ENCODE measurements at places on chromosomes 3 and 15. TPM values are rescaled to one million over a fixed set of nuclear protein-coding genes. Genes with fewer than 3 reads are reported as not detected.

DNA sequence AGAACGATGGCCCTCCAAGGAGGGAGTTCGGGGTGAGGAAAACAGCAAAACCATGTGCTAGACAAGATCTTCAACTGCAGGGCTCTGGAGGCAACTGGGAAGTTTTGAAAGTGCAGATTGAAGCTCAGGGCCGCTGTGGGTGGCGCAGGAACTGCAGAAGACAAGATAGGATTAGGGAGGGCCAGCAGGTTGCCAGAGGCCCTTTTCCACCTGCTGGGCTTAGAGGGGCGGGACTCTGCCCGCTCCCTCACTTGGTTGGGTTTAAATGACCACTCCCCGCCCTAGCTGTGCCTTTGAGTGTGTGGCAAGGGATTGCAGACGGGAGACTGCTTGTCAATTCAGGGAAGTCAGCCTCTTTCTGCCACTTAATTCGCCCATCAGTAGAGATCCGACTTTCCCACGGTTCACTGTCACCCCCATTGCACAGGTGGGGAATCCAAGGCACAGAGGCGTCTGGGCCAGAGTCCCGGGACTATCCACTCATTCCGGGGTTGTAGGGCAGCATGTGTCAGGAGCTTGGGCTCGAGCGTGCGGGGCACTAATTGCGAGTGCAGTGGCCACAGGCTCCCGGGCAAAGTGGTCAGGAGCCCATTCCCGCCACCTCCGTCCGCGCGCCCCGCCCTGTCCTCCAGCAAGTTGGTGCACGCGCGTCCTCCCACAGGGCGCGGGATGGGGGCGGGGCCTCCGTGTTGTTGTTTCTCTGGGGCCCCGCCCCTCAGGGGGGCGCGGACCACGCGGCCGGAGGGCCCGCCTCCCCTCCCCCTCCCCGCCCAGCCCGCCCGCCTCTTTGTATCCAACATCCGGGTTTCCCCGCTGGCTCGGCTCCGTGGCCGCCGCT is at the start of gene ACVR2B:
ACVR2B (plus strand) TSS at position 816 of the 838 bp plus-strand sequence. CDS start 433 bp downstream, outside the sequence.
- no peaks in the 10 kb centered on the region for H3K36me3 ChIP-seq
- peaks cover 35% of the 10 kb centered on the region for H3K4me1 ChIP-seq
- H3K27me3 ChIP-seq: no peaks in the 10 kb centered on the region
- DNase-seq: peak; percentile 96
- peak within 1 kb of the TSS; percentile 95 for H3K27ac ChIP-seq
- H3K4me3 ChIP-seq: peak within 1 kb of the TSS; percentile 89

GRCh38 chr3:179771797-179772196 is 119.0 kb downstream of the USP13 start:
- H3K27ac ChIP-seq: no peak overlapping the region
- DNase-seq: no peak
- H3K27me3 ChIP-seq: no peaks in the 10 kb centered on the region
- H3K36me3 ChIP-seq: no peaks in the 10 kb centered on the region
- H3K4me3 ChIP-seq: no peak overlapping the region
- H3K4me1 ChIP-seq: no peaks in the 10 kb centered on the region

- no peak overlapping the region for H3K4me3 ChIP-seq
- no peaks in the 10 kb centered on the region for H3K4me1 ChIP-seq
- no peak overlapping the region for H3K27ac ChIP-seq
Measured at GRCh38 chr3:169901453-169901852, 9.9 kb upstream of the SAMD7 start.

ISLR2 gene
- 17.7 TPM for total RNA-seq

- no peaks in the 10 kb centered on the region for H3K27me3 ChIP-seq
- peaks cover 16% of the 10 kb centered on the region for H3K4me1 ChIP-seq
- no peak overlapping the region for H3K27ac ChIP-seq
- H3K36me3 ChIP-seq: no peaks in the 10 kb centered on the region
- H3K4me3 ChIP-seq: no peak overlapping the region
Measured at GRCh38 chr15:77057685-77058084, 13.2 kb downstream of the TSPAN3 start.

GRCh38 chr3:43286841-43287499 is 630 bp downstream of the SNRK start:
- no peak for DNase-seq
- no peaks in the 10 kb centered on the region for H3K36me3 ChIP-seq
- H3K27ac ChIP-seq: peak overlapping the region; percentile 91
- H3K4me1 ChIP-seq: peaks cover 6% of the 10 kb centered on the region

RTP3 gene
- total RNA-seq: 0.50 TPM

DNA sequence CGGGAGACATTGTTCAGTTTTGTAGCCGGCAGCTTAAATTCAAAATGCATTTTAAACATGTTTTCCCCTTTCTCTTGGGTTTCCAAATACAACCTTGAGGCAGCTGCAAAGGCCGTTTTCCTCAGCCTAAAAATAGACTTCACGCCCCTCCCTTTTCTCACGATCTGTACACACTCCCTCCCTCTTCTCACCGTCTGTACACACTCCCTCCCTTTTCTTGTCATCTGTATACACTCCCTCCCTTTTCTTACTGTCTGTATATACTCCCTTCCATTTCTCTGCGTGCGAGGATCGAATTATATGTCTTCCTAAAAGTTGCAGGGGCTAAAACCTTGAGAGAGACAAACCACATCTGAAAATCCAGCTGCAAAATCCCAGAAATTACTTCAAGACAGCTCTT is 8.9 kb downstream of the MUC4 start:
- H3K36me3 ChIP-seq: no peaks in the 10 kb centered on the region
- H3K27me3 ChIP-seq: no peaks in the 10 kb centered on the region
- peak; percentile 63 for DNase-seq
- H3K4me1 ChIP-seq: peaks cover 40% of the 10 kb centered on the region
- H3K27ac ChIP-seq: peak overlapping the region; percentile 88

RHOV gene
- 0.24 TPM for total RNA-seq

ZNF385D gene
- total RNA-seq: 31.4 TPM

GRCh38 chr3:59289831-59290230 is 240.0 kb upstream of the CFAP20DC start:
- no peaks in the 10 kb centered on the region for H3K36me3 ChIP-seq
- H3K27me3 ChIP-seq: no peaks in the 10 kb centered on the region
- H3K27ac ChIP-seq: no peak overlapping the region
- no peak for DNase-seq
- H3K4me1 ChIP-seq: no peaks in the 10 kb centered on the region
- H3K4me3 ChIP-seq: no peak overlapping the region

DNA sequence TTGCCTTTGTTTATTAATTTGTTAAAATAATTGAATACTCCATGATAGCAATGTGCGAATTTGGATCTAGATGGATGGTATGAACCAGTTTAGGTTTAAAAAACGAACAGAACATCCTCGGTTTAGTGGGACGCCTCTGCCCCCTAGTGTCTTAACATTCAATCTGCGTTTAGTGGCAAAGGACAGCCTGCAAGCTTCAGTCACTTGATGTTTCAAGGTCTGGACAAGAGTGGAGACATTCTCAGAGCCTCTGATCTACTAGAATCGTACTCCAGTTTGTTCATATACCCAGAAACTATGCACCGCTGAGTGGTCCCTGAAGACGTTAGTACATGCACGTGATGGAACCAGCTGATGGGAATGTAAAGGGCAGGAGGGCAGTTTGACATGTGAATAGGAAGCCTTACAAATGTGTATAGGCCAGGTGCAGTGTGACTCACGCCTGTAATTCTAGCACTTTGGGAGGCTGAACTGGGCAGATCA is 17.8 kb upstream of the ATP13A4 start:
- peak; percentile 70 for DNase-seq
- no peaks in the 10 kb centered on the region for H3K4me1 ChIP-seq
- H3K27me3 ChIP-seq: no peaks in the 10 kb centered on the region
- no peak overlapping the region for H3K4me3 ChIP-seq
- H3K36me3 ChIP-seq: no peaks in the 10 kb centered on the region

RHCG gene
- total RNA-seq: 0.62 TPM

GOLGA6L9 gene
- total RNA-seq: 20.6 TPM

DNA sequence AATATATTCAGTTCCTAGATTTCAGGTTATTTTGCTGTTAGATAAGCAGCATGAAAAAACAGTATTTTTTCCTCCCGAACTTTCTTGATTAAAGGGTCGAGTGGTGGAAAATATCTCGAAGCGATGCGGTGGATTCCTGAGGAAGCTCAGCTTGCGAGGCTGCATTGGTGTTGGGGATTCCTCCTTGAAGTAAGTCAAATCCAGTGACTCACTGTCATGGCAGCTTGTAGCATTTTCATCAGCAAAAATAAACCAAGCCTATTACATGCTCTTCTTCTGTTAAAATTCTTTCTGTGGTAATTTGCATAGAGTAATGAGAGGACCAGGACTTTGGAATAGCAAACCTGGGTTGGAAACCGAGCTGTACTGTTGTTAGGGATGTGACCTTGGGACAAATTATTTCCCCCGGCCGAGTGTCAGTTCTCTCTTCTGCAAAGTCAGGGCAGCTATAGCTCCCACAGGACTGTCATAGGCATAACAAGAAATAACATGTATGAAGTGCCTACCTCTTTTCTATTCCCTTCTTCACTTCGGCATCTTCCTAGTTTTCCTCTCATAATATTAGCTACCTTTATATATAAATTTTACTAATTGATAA is 75.6 kb downstream of the UBP1 start:
- no peaks in the 10 kb centered on the region for H3K4me1 ChIP-seq
- H3K27me3 ChIP-seq: no peaks in the 10 kb centered on the region
- no peak for DNase-seq
- H3K36me3 ChIP-seq: no peaks in the 10 kb centered on the region
- H3K4me3 ChIP-seq: no peak overlapping the region

GRCh38 chr3:149964291-149964690 is 6.4 kb downstream of the PFN2 start:
- no peak overlapping the region for H3K27ac ChIP-seq
- DNase-seq: no peak
- H3K27me3 ChIP-seq: no peaks in the 10 kb centered on the region
- no peaks in the 10 kb centered on the region for H3K36me3 ChIP-seq
- H3K4me1 ChIP-seq: peaks cover 12% of the 10 kb centered on the region

ACOX2 gene
- total RNA-seq: 46.1 TPM

GRCh38 chr15:41927536-41927935 is 33.7 kb upstream of the SPTBN5 start:
- H3K27me3 ChIP-seq: no peaks in the 10 kb centered on the region
- H3K36me3 ChIP-seq: no peaks in the 10 kb centered on the region
- H3K27ac ChIP-seq: no peak overlapping the region
- H3K4me1 ChIP-seq: no peaks in the 10 kb centered on the region
- H3K4me3 ChIP-seq: no peak overlapping the region

- no peaks in the 10 kb centered on the region for H3K27me3 ChIP-seq
- H3K4me3 ChIP-seq: no peak overlapping the region
- no peaks in the 10 kb centered on the region for H3K4me1 ChIP-seq
- H3K36me3 ChIP-seq: no peaks in the 10 kb centered on the region
- H3K27ac ChIP-seq: no peak overlapping the region
- DNase-seq: no peak
Measured at GRCh38 chr3:125443923-125444322, 68.8 kb upstream of the ZNF148 start.

DNA sequence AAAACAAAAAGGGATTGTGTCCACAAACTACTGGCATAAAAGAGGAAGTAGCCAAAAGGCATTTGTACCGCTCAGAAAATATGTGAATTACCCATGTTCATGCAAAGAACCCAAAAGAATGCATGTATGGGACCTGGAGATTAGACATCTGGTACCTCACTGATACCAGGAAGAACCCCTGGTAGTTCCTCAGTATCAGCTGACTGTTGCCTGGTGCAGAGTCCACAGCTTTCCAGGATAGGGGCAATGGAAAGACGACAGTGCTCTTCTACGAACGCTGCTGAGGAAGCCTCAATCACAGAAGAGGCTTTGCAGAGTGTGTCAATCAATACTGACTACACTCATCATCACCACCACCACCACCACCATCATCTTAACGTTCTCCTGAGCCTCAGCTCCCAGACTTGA is 63.3 kb downstream of the ATP8B4 start:
- H3K36me3 ChIP-seq: no peaks in the 10 kb centered on the region
- DNase-seq: no peak
- peaks cover 24% of the 10 kb centered on the region for H3K4me1 ChIP-seq
- no peaks in the 10 kb centered on the region for H3K27me3 ChIP-seq
- H3K4me3 ChIP-seq: no peak overlapping the region

DNA sequence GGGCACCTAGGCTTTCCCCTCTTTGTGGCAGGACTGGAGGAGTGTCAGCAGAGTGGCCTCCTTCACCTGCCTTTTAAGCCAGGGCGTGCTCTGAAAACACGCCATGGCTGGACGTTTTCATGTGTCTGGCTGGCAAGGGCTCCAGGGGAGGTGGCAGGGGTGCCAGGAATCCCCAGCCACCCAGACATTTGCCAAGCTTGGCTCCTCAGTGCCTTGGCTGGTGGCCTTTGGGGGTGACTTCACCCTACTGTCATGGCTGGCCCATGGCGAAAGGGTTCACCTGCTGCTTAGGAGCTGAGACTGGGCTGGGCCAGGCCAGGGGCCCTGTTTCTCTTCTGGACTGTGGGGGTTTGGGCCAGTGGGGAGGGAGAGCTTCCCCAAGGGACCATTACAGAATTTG is 17.6 kb downstream of the KLF13 start:
- no peaks in the 10 kb centered on the region for H3K27me3 ChIP-seq
- no peak overlapping the region for H3K4me3 ChIP-seq
- DNase-seq: no peak
- peaks cover 74% of the 10 kb centered on the region for H3K4me1 ChIP-seq

- no peak overlapping the region for H3K4me3 ChIP-seq
- no peaks in the 10 kb centered on the region for H3K27me3 ChIP-seq
- H3K4me1 ChIP-seq: no peaks in the 10 kb centered on the region
Measured at GRCh38 chr3:38227989-38228388, 37.6 kb upstream of the SLC22A13 start.

DNA sequence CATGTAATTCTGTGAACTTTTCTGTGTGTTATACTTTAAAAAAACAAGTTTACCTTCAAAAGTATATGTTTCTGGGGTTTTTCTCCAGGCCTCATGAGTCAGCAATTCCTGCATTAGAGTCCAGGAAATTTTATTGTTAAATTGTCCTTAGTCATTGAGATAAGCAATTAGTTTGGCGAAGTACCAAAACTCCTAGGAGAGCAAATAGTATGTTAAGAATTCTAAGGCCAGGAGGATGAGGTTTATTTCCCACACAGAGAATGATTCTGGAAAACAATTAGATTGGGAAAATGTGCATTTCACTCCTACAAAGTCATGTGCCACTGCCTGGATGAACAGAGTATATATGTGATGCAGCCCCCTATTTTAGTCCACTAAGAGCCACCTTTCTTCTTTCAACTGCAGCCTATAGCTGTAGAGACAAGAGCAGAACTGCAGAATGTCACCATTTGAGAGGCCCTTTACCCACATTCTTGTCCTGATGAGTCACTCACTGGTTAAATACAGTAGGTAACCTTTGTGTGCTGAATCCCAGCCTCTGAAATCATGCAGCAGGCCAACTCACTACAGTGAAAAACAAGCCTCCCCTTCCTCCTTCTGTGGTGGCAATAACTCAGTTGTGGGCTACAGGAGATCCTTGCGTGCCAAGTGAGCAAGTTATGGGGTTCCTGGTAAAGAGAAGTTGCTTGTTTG is 452.8 kb upstream of the THBS1 start:
- no peak for DNase-seq
- peak overlapping the region; percentile 11 for H3K27ac ChIP-seq
